ENCODE measurements at places on chromosomes 5 and 9. TPM values are rescaled to one million over a fixed set of nuclear protein-coding genes. Genes with fewer than 3 reads are reported as not detected.
A peak's percentile ranks its signal among the peaks of the same experiment; 100 is the strongest.

GRCh38 chr9:111442360-111443027 is 41.7 kb downstream of the ECPAS start:
- H3K36me3 ChIP-seq = peaks cover 52% of the 10 kb centered on the region
- no peak overlapping the region for H3K27ac ChIP-seq
- H3K4me1 ChIP-seq = no peaks in the 10 kb centered on the region
- DNase-seq = no peak
- H3K27me3 ChIP-seq = no peaks in the 10 kb centered on the region

DNA sequence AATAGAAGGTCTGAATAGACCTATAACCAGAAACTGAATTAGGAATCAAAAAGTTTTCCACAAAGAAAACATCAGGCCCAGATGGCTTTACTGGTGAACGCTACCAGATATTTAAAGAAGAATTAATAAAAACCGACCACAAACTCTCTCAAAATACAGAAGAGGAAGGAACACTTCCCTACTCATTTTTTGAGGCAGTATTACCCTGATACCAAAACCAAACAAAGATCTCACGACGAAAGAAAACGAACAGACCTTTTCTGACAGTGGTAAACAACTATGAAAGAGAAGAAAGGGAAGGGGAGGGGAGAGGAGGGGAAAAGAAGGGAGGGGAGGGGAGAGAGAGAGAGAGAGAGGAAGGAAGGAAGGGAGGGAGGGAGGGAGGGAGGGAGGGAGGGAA is 13.5 kb downstream of the B4GALT1 start:
- no peaks in the 10 kb centered on the region for H3K27me3 ChIP-seq
- no peak for DNase-seq
- H3K36me3 ChIP-seq = no peaks in the 10 kb centered on the region
- no peak overlapping the region for H3K4me3 ChIP-seq
- peaks cover 18% of the 10 kb centered on the region for H3K4me1 ChIP-seq
- no peak overlapping the region for H3K27ac ChIP-seq

- DNase-seq = no peak
- H3K4me1 ChIP-seq = peaks cover 5% of the 10 kb centered on the region
- no peak overlapping the region for H3K27ac ChIP-seq
- no peaks in the 10 kb centered on the region for H3K27me3 ChIP-seq
- peaks cover 39% of the 10 kb centered on the region for H3K36me3 ChIP-seq
Measured at GRCh38 chr5:79613549-79613948, 1.3 kb downstream of the TENT2 start.

DNA sequence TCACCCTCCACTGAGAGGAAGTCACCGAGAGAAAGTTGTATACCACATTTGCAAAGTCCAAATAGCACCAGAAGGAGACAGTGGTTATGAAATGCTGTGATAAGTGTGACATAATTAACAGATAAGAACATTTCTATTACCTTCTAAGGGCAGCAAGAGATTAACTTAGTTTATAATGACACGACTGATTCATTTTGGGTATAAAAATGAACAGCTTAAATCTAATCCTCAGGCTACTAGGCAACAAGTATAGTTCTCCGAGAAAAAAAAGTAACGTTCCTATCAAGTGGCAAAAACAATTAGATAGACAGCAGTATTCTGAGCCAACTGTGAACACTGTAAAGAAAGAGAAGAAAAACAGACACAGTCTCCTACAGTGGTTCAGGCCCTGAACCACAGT is 431.2 kb upstream of the GRAMD2B start:
- no peaks in the 10 kb centered on the region for H3K27me3 ChIP-seq
- no peaks in the 10 kb centered on the region for H3K4me1 ChIP-seq
- no peak for DNase-seq
- no peaks in the 10 kb centered on the region for H3K36me3 ChIP-seq

Gene HTR1A
- total RNA-seq = not detected

Gene SH3PXD2B
- 32.3 TPM for total RNA-seq

Gene F2RL1
- total RNA-seq = 0.41 TPM

Gene ARHGEF39
- 0.41 TPM for total RNA-seq

Gene ITGA2
- total RNA-seq = 5.2 TPM

GRCh38 chr5:163915481-163915961 is 410.1 kb downstream of the MAT2B start:
- no peak overlapping the region for H3K27ac ChIP-seq
- DNase-seq = no peak
- H3K4me1 ChIP-seq = no peaks in the 10 kb centered on the region
- no peak overlapping the region for H3K4me3 ChIP-seq

DNA sequence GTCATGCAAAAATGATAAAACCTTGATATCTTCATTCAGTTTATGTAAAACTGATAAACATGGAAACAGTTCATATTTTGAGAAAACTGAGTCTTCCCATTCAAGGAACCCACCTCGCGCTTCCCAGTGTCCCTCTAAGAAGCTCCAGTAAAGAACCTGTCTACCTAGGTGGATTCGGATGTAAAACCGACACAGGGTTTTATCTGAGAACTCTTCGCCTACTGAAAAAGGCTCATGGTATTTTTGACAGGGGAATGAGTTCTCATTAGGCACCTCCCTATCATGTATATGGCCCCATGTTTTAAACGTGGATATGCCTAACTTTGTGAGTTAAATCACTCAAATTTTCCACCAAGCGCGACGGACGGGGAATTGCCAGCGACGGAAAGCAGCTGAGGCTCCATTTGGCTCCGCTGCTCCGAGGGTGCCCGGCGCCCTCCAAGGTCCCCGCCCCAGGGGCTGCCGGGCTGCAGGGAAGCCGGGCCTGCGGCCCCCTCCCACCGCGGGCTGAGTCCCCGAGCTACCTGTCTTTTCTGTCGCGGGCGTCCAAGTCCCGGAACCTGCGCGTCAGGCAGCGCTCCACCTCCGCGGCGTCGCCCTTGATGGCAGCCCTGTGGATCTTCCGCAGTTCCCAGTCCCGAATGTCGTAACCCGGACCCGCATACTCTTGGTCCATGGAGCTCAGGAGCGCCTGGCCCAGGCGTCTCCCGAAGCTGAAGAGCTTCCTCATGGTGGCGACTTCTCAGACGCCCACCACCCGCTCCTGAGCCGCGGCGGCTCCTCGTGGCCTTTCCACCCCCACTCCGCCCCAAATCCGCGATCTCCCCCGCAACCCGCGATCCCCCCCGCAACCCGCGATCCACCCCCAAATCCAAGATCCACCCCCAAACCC is 594 bp downstream of the ANKRD18A start:
- peaks cover 5% of the 10 kb centered on the region for H3K4me1 ChIP-seq
- H3K4me3 ChIP-seq = no peak overlapping the region
- no peak overlapping the region for H3K27ac ChIP-seq
- no peaks in the 10 kb centered on the region for H3K36me3 ChIP-seq
- peaks cover 16% of the 10 kb centered on the region for H3K27me3 ChIP-seq

GRCh38 chr5:6362846-6363245 is 15.5 kb downstream of the MED10 start:
- H3K4me1 ChIP-seq = peaks cover 5% of the 10 kb centered on the region
- H3K27me3 ChIP-seq = no peaks in the 10 kb centered on the region
- H3K36me3 ChIP-seq = no peaks in the 10 kb centered on the region
- no peak overlapping the region for H3K4me3 ChIP-seq
- no peak overlapping the region for H3K27ac ChIP-seq

Gene PTGES
- 2.4 TPM for total RNA-seq

DNA sequence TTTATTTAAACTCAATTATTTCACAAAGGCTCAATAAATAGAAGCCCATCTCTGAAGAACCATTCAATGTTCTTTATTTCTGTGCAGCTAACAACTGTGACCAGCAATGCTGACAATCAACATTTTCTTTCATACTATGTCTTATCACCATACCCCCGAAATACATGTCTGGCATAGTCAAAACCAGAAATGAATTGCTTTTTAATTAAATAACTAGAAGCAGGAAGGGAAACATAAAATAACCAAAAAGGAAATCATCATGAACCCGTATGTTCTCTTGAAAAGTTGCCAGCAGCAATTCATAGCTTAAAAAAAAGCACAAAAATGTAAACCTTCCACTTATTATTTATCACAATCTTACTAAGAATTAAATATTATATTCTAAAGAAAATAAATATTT is 212.4 kb downstream of the TMEM232 start:
- H3K4me1 ChIP-seq = no peaks in the 10 kb centered on the region
- H3K27me3 ChIP-seq = no peaks in the 10 kb centered on the region
- no peak overlapping the region for H3K27ac ChIP-seq
- DNase-seq = no peak

- DNase-seq = no peak
- no peaks in the 10 kb centered on the region for H3K36me3 ChIP-seq
- peaks cover 40% of the 10 kb centered on the region for H3K4me1 ChIP-seq
- H3K27ac ChIP-seq = peak within 1 kb of the TSS; percentile 87
Measured at GRCh38 chr9:120926397-120926928, at the start of gene TRAF1. Gene TRAF1, minus strand, starts transcription at chr9:120926796. Its CDS starts 721 bp downstream, at chr9:120926075.

- H3K4me1 ChIP-seq = no peaks in the 10 kb centered on the region
- no peak overlapping the region for H3K27ac ChIP-seq
- H3K27me3 ChIP-seq = 0 out of 2 replicates have a peak, but pooled peaks cover 6% of the 10 kb centered on the region
- no peak for DNase-seq
Measured at GRCh38 chr5:77022511-77023417, 7.4 kb upstream of the AGGF1 start.

Gene MEGF10
- 0.03 TPM for total RNA-seq

Gene FAM221B
- total RNA-seq = not detected

GRCh38 chr5:180215783-180216630 is 7.0 kb upstream of the RASGEF1C start:
- no peak overlapping the region for H3K4me3 ChIP-seq
- no peak overlapping the region for H3K27ac ChIP-seq
- no peaks in the 10 kb centered on the region for H3K4me1 ChIP-seq
- H3K27me3 ChIP-seq = peaks cover 4% of the 10 kb centered on the region

DNA sequence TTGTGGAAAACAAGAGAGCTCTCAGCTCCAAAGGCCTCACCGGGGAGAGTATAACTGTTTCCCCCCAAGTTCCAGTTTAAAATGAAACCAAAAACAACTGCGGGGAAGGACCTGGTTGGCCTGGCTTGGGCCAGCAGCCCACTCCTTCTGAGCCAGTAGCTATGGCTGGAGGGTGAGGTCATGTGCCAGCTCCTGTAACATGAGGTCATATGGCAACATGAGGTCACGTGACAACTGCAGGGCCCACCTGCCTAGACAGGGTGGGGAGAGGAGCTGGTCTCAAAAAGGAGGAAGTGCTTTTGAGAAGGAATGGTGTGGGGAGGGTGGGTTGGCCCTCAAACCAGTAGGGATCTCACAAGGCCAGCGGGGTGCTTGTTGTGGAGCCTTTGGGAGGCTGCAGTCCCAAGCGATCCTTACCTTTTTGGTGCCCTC is 29.3 kb upstream of the CRB2 start:
- no peak for DNase-seq
- H3K4me3 ChIP-seq = no peak overlapping the region
- H3K27ac ChIP-seq = no peak overlapping the region
- no peaks in the 10 kb centered on the region for H3K36me3 ChIP-seq

- no peaks in the 10 kb centered on the region for H3K36me3 ChIP-seq
- H3K27me3 ChIP-seq = no peaks in the 10 kb centered on the region
- H3K4me1 ChIP-seq = peaks cover 7% of the 10 kb centered on the region
Measured at GRCh38 chr5:64836190-64836755, 67.5 kb downstream of the CWC27 start.

- no peaks in the 10 kb centered on the region for H3K27me3 ChIP-seq
- peaks cover 22% of the 10 kb centered on the region for H3K4me1 ChIP-seq
- no peak overlapping the region for H3K4me3 ChIP-seq
- H3K27ac ChIP-seq = no peak overlapping the region
Measured at GRCh38 chr5:37637165-37637845, 202.5 kb downstream of the GDNF start.

DNA sequence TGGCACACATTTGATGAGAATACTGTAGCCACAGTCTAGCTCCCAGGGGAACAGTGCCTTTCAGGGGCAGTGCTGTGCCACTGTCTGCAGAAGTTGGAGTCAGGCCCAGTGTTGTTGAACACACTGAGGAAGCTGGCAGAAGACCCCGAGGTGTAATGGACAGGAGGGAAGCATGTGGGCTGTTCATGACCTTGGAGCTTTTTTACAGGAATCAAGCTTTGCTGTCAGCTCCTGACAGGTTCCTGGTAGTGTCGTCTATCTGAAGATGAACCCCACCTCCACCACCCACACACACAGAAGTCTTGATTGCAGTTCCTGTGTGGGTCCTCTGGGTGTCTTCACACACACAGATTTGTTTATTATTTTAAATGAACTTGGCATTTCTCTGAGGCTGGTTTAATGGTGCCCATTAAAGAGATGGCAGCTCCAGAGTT is 40.3 kb upstream of the TNFAIP8 start:
- DNase-seq = no peak
- no peak overlapping the region for H3K4me3 ChIP-seq
- no peaks in the 10 kb centered on the region for H3K27me3 ChIP-seq
- no peaks in the 10 kb centered on the region for H3K36me3 ChIP-seq
- H3K4me1 ChIP-seq = peaks cover 37% of the 10 kb centered on the region

- H3K27ac ChIP-seq = no peak overlapping the region
- no peak overlapping the region for H3K4me3 ChIP-seq
- DNase-seq = no peak
- H3K36me3 ChIP-seq = peaks cover 79% of the 10 kb centered on the region
- no peaks in the 10 kb centered on the region for H3K27me3 ChIP-seq
- H3K4me1 ChIP-seq = peaks cover 13% of the 10 kb centered on the region
Measured at GRCh38 chr5:149543361-149544027, 7.7 kb downstream of the CSNK1A1 start.
